Hematopoietic multipotent progenitor cell treated with erythropoietin and hydrocortisone succinate and interleukin-3 and kit ligand, for 4 days (in vitro differentiated cells): ENCODE measurements at places on chromosomes 7 and 10.

DNA sequence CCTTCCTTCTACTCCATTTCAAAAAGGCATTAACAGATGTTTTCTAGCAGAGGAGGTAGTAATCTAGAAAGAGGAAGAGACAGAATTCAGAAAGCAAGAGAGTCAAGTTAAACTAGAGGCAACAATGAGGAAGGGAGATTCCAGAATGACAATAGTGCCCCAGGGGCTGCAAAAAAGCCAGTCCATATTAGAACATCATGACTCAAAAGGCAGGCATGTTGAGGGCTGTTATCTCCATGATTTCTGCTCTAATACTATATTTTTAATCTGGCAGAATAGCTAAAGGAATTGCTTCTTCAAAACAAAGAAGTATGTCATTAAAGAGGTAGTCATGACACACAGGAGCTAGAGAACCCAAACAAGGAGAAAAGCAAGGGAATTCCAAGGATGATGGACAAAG is 599.6 kb downstream of the INHBA start:
- peak; percentile 8 for DNase-seq

- DNase-seq, result peak; percentile 81
Measured at GRCh38 chr10:84429926-84430520, 101.6 kb downstream of the CCSER2 start.

GRCh38 chr10:15789793-15790525 is 70.2 kb upstream of the ITGA8 start:
- DNase-seq, result no peak

GRCh38 chr10:15374566-15374965 is 3.5 kb upstream of the FAM171A1 start:
- no peak for DNase-seq

DNA sequence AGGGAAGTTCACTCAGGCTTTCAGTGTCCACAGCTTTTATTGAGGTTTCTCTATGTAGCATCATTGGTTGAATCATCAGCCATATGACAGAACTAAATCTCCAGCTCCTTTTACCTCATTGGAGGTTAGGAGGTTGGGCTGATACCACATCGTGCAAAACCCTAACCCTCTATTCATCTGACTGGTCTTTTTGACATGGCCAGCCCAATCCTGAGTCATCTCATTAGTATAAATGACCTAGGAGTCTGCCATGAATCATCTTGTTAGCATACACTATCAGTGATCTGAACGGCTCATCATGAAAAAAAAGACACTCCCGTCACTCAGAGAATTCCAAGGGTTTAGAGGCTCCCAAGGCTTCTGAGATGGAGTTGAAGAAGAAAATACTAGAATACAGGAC is 669.8 kb upstream of the POT1 start:
- no peak for DNase-seq

DNA sequence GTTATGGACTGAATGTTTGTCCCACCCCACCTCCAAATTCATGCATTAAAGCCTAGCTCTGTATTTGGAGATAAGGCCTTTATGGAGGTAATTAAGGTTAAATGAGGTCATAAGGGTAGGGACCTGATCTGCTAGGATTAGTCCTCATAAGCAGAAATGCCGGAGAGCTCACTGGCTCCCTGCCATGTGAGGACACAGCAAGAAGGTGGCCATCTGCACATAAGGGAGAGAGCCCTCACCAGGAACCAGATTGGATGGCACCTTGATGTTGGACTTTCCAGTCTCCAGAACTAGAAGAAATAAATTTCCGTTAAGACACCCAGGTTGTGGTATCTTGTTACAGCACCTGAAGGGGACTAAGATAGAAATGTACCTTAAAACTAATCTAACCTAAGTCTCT is 816.1 kb upstream of the C7orf33 start:
- no peak for DNase-seq

DNA sequence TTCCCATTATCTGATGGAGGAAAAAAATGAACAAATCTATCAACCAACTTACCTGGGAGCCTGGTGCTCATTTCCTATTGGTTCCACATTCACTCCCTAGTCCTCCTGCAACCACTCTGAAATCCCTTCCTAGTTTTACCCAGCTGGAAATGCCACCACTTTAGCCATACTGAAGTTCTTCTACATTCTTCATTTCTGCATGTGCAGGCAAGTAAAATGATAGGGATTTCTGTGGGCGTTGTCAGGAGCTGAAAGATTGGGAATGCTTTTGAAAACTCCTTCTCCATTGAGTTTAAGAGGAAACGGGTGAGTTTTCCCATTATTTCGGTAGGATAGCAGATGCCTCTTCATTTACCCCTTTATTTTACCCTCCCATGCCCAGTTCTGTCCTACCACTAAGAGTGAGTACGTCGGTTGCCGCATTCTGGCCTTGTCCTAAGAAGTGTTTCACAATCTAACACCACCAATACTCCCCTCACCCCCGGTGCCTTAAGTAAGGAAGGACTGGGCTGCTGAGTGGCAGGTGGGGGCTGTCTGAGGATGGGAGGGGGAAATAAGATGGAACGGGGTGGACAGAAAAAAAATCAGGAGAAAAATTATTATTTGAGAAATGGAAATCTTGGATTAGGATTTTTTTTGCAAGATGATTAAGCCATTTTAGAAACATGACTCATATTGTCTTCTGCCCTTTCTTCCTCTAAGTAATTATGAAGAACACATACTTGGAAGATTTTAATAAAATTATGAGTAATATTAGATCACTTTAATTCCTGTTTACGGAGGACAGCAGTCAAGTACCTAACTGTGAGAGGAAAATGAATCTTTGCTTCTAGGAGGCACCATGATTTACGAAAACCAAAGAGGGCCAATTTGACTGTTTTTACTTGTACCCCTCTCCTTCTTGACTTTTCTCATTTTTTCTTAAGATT is 13.2 kb upstream of the TAS2R60 start:
- DNase-seq, result no peak

GRCh38 chr7:77439572-77439971 is 23.4 kb upstream of the GSAP start:
- peak; percentile 53 for DNase-seq

GRCh38 chr7:151113344-151114150 is 27.3 kb downstream of the AGAP3 start:
- peak; percentile 35 for DNase-seq

DNA sequence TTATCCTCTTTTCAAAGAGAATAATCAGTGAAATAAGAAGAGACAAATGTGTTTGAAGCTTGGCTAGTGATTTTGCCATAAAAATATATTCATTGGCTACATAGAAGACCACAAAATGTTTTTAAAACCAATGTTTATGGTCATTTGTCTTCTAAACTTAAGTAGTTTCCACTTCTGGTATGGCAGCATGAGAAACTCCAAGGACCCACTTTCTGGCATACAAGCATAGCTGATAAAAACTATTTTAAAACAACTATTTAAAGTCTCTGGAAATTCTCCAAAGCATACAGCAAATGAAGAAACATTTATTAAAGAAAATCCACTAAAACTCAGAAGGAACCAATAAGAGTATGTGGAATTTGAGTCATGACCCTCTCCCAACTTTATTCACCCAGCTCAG is 89.2 kb upstream of the TOMM7 start:
- no peak for DNase-seq

GRCh38 chr7:142338633-142339501 is 81.0 kb upstream of the PRSS58 start:
- DNase-seq, result no peak

- peak; percentile 95 for DNase-seq
Measured at GRCh38 chr10:46079831-46080585, 33.9 kb upstream of the MSMB start.

- DNase-seq, result no peak
Measured at GRCh38 chr7:39094731-39095130, 117.0 kb downstream of the POU6F2 start.

DNA sequence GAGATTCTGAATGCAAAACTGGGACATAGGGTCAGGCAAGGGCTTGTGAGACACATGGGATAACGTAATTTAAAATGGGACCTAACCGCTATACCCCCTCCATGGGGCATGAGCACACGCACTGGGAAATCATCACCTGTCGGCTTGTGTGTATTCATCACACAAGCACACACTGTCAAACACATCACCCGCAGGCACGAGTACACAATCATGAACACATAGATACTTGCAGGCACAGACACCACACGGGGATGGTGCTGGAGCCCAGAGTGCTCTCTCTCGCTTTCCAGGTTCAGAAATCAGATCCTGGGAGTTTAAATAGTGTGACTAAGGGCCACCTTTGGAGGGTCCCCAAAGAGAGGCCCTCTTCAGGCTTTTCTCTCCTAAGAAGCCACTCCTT is 19.6 kb upstream of the TLX1 start:
- DNase-seq, result no peak

GRCh38 chr7:82527851-82528250 is 84.3 kb upstream of the CACNA2D1 start:
- no peak for DNase-seq

DNA sequence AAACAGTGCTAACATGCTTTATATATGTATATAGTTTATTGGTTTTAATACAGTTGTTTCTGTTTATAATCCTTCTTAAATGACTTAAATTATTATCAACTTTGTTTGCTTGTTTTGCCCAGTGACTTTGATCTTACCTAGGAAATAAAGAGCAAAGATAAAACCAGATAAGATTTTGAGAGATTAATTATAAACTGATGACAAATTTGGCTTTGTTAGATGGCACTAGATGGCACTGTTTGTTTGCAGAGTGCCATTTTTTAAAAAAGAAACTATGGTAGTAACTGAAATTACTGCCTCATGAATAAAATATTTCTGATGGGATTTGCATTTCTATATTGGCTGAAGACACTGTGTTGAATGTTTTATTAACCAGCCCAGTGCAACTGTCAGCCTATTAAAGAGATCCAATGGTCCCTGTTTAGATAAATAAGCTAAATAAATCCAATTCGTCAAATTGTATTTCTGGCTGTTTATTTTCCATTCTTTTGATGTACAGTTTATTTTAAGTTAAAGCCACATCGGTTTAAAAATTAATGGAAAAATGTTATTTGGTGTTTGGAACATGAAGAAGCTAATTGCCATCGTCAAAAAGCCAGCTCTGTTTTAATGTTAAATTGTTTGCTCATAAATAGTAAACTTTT is 28.7 kb downstream of the VTI1A start:
- peak; percentile 30 for DNase-seq

- no peak for DNase-seq
Measured at GRCh38 chr7:33934391-33934790, 29.1 kb downstream of the BMPER start.

DNA sequence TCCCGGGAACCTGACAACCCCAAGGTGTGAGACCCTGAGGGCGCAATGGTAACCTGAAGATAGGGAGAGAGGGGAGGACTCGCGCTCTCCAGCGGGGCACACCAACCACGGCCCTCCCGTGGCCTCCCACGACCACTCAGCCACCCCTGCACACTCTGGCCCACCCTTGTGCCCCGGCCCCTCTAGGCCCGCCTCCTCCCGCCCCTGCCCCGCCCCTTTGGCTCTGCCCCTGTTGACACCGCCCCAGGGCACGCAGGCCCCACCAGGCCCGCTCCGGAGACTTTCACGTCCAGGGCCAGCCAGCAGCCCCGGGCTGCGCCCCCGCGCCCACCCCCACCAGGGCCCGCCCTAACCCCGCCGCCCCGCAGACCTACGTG is 10.9 kb downstream of the ATG9B start:
- no peak for DNase-seq

DNA sequence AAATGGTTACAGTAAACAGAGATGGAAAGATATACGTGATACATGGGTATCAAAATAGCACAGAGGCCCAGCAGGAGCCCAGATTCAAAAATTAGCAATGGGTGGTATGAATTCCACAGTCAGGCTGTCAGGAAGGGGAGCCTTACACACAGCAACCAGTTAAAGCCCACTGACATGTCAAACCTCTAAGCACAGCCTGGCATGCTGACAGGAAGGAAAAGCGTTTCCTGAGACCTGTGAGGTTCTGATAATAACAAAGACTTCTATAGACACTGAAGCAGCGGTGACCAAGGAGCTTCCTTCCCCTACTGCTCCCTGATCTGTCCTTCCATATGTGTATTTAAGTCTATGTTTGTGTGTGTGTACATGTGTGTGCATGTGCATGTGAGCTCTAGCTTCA is 89.9 kb downstream of the PHYHIPL start:
- DNase-seq, result peak; percentile 63

DNA sequence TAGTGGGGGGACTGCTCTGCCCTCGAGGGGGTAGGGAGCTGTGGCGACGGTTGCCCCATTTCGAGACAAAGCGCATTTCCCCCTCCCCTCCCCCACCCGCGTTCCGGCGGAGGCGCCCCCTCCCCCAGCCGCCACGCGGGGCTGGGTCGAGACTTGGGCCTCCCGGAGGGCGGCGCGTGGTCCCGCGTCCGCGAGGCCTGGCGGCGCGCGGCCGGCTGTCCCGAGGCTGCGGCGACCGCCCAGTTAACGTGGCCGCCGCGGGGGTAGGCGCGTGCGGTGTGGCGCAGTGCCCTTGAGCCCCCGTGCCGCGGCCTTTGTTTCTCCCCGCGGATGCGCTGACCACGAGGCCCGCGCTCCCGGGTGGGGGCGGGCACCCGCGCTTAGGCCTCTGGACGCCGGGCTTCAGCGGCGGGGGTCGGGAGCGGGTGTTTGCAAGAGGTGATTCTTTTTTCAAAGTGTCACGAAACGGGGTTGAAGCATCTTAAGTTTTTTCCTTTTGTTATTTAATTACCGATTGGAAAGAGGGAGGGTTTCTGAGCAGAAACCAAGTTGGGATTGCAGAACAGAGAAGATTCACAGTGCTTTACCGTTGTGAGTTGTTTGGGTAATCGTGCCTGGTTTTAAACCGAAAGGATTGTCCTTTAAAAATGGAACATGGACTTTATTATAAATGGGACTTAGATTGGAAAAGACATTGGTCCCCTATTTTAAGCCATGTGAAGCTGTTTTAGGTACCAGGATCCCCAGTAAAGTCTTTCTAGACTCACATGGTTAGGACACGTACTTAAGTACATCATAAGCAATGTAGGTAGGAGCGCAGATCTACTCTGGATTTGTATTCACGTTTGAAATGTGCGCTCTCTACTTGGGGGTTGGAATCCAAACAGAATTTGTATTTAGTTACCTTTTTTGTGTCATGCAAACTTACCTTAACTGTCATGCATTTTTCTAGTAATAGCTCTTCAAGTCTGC is 760 bp downstream of the CBX3 start:
- peak; percentile 82 for DNase-seq

GRCh38 chr7:131692131-131692960 is 135.9 kb upstream of the PODXL start:
- peak; percentile 72 for DNase-seq
